Activated CD8-positive, alpha-beta memory T cell treated with anti-CD3 and anti-CD28 coated beads for 1 hour (primary cell): ENCODE measurements at places on chromosomes 6 and 20.
A peak's percentile ranks its signal among the peaks of the same experiment; 100 is the strongest.

- DNase-seq = peak; percentile 59
Observed at GRCh38 chr6:1604158-1605003, 5.3 kb upstream of the FOXC1 start.

DNA sequence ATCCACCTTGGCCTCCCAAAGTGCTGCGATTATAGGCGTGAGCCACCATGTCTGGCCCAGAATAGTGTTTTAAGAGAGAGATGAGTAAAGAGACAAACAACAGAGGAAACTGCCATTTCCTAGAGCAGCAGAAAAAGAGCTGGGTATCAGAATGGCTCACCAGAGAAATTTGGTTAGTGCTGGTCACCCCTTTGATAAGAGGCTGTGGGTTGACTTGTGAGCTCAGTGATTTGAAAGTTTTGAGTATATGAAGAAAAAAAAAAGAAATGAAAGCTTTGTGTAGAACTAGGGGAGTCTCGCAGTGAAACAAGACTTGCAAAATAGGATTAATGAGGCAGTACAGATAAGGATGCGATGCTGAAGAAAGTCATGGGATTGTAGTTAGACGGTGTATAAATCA is 29.6 kb downstream of the MGME1 start:
- DNase-seq = no peak

- DNase-seq = no peak
Observed at GRCh38 chr6:47789553-47789952, 7.7 kb downstream of the OPN5 start.

DNA sequence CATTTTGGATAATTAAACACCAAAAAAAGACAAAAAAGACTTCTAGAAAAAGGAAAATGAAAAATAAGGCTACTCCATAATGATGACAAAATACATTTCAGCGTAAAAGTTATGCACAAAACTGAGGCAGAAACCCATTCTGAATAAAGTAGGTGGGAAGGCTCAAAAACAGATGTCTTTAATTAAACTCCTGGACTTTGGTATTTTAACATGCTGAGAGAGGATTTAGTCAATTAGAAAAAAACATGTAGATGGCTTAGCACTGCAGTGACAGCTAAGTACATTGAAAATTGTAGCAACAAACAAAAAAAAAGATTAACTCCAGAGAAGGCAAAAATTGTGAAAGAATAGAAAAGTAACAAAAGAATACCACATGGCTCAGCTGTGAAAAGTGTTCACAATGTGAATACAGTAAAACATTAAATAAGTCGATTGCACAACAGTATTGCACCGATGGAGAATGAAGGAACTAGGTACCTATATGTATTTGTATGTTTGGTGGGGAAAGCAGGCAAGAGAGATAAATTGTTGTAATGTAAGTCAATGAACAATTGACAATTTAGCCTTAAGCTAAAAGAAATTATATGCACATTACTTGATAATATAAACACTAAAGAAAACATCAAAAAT is 59.5 kb downstream of the TBC1D32 start:
- DNase-seq = no peak

GRCh38 chr6:116251568-116252384 is 2.1 kb downstream of the TSPYL4 start:
- no peak for DNase-seq

DNA sequence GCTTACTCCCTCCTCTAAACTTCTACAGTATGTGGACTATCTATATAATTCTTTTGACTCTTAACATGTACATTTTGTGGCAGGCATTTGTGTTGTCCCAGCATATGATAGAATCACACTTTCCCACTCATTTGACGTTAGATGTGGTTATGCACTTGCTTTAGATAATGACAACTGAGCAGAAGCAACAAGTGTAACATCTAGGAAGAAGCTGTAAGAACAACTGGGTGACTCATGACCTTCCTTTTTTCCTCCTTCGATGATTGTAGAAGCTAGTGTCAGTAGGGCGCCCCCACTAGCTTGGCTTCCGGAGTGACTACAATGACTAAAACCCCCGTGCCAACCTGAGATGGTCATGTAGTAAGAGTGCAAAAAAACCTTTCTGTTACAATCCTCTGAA is 74.6 kb upstream of the CEP85L start:
- DNase-seq = peak; percentile 49

GRCh38 chr6:32529697-32530430 is at the start of gene HLA-DRB5:
HLA-DRB5 (minus strand) TSS chr6:32530287; CDS start chr6:32530224, 63 bp downstream.
- no peak for DNase-seq

DNA sequence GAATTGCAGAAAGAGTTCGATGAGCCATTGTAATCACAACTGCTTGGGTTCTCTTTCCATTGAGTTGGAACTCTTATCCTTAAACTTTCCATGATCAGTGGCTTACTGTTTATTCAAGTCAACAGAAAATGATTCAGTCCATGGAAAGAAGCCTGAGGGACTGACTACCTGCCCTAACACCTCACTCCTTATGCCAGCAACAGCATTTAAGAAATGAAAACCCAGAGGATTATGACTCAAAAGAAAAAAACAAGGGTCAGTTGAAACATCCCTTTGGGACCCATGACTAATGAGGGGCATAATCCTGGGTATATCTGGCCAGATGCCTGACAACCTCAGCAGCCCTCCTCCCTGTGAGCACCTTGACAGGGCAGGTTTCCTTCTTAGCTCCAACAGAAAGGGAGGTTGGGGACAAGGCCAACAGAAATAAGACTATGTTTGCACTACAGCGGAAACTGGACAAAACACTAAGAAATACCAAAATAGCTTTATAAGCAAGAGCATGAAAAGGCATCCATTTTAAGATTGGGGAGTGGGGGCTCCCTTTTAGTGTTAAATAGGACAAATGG is 106.7 kb downstream of the MAP3K5 start:
- DNase-seq = no peak

DNA sequence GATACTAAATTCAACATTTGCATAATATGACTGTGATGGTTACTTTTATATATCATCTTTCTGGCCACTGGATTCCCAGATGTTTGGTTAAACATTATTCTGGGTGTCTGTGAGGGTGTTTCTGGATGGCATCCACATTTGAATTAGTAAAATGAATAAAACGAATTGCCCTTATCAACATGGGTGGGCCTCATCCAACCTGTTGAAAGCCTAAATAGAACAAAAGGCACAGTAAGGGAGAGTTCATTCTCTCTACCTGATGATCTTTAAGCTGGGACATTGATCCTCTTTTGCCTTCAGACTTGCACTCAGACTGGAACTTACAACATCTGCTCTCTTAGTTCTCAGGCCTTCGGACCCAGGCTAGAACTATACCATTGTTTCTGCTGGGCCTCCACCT is 57.6 kb downstream of the CD24 start:
- no peak for DNase-seq

- DNase-seq = no peak
Observed at GRCh38 chr6:3797231-3798054, 45.9 kb upstream of the PXDC1 start.

DNA sequence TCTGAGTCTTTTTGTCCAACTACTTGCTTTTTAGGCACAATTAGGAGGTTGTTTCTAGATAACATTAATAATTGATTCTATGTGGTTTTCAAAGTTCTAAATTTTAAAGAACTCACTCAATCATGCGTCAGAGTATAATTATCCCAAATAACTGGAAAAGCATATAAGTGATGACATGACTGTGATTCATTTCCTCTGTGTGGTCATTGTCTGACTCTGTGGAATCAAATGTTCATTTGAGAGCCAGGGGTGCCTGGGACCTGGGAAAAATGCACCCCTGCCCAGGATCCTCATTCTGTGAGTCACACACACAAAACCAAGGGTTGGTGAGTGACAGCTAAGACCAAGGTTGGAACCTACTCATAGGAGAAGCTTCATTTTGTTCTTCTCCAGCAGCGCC is 127.1 kb upstream of the MLIP start:
- no peak for DNase-seq

DNA sequence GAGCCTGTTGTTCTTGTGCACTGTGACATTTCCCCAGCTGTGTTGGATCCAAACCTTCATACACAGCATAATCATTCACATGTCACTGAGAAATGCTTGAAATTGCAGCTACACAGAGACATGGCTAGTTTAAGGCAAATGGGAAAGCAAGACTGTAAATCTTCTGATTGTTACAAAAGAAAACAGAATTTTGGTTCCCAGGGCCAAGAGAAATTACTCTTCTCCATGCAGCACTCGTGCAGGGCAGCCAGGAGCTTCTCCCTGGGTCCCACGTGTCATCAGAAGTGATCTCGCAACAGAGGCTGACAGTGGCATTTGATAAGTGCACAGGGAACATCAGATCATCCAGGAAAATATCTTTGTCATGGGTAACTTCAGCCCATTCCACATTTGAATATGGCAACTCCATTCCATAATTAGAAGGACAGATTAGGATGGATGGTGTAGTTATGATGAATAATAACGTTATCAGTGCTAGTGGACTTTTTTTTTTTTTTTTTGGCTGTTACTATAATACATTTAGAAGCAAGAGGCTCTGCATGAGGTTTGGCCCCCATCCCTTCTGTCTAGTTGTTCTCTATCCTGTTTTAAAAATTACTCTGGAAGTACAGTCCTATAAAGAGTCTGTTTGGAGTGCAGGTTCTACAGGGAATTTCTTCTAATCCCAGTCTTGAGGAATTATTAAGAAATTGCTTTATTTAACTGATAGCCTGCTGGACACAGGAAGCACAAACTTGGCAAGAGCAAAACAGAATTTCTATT is 571.0 kb upstream of the NOX3 start:
- no peak for DNase-seq

GRCh38 chr20:33733654-33734576 is 2.1 kb downstream of the ZNF341 start:
- no peak for DNase-seq

DNA sequence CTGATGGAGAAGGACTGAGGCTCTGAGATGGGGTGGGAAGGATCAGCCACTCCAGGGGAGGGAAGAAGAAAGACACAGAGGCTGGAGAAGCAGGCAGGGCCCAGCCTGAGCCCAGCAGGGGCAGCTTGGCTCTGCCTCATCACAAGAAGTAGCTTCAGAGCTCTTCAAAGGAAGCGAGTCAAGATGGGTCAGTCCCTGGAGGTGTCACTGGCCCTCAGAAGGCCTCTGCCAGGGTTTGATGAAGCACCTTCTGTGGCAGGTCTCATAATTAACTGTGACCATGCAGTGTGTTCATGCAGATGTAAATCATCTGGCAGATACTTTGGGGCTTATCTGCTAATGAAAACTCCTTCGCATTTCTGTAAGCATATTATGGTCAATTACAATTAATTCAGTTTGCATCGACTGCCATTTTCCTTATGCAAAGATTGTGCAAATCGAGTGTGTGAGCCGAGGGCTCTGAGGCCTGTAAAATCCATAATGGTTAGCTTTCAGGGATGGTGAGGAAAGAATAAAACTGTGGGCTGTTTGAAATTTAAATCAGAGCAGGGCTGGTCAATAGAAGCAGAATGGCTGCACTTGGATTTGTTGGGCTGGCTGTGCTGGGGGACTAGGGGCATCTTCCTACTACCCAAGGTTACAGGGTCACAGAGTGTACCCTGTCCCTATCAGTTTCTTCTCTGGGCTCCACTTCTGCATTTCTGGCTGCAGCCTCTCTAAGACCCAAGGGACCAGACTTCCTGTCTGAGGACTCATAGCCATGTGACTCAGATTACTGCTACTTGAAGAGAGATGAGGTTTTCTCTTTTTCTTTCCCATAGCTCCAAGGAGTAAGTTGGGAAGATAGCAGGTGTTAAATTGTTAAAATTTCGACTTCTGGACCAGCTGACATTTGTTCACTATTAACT is 376.6 kb downstream of the DHX35 start:
- DNase-seq = no peak
